Right lobe of liver (tissue), 6 donors: ENCODE measurements at places on chromosomes 4 and X. TPM values are rescaled to one million over a fixed set of nuclear protein-coding genes. Genes with fewer than 3 reads are reported as not detected.

RAB41 gene
- total RNA-seq, result not detected

SLITRK4 gene
- total RNA-seq, result 0.02 TPM

DNA sequence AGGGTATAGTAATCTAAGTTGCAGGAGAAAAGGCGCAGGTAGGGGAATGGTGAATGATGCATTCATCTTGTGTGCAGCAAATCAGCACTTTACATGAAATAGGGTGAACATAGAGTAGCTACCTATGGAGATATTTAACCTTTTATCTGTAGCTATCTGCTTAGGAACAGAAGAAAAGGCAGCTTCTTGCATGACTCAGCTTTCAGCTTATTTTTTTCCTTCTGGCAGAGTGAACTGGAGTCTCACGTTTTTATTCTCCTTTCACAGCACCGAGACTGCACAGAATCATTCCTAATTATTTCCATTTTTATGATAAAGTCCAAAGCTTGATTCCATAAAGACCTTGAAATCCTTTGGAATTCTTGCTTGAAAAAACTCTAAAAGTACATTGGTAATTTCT, 4.8 kb upstream of the SCOC start:
- H3K36me3 ChIP-seq, result no peaks in the 10 kb centered on the region
- no peak overlapping the region for H3K27ac ChIP-seq
- no peaks in the 10 kb centered on the region for H3K27me3 ChIP-seq
- no peak overlapping the region for H3K4me3 ChIP-seq

DNA sequence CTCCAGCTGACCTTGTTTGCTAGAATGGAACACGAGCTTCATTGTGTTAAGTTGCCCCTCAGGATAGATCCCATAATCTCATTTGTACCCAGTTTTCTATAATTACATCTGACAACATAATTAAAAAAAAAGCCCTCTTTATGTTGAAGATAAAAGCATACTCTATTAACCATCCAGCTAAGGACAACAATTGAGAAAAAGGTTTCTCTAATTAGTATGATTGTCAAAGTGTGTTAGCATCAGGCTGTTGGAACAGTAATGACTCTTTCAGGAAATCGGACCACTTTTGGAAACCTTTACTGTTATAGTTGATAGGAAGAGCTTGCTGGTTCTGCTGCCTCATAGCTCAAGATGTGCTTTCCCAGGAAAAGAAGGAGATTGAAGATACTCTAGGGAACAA, 172.6 kb downstream of the FHIP1A start:
- H3K36me3 ChIP-seq, result no peaks in the 10 kb centered on the region
- no peaks in the 10 kb centered on the region for H3K27me3 ChIP-seq
- no peak overlapping the region for H3K4me3 ChIP-seq

DNA sequence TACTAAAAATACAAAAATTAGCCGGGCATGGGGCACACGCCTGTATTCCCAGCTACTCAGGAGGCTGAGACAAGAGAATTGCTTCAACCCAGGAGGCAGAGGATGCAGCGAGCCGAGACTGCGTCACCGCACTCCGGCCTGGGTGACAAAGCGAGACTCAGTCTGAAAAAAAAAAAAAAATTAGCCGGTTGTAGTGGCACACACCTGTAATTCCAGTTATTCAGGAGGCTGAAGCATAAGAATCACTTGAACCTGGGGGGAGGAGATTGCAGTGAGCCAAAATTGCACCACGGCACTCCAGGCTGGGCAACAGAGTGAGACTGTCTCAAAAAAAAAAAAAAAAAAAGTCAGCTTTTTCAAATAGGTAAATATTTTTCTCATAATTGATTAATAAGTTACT, 71.9 kb downstream of the WDFY3 start:
- no peaks in the 10 kb centered on the region for H3K27me3 ChIP-seq
- no peaks in the 10 kb centered on the region for H3K36me3 ChIP-seq

- H3K4me1 ChIP-seq, result no peaks in the 10 kb centered on the region
- H3K27ac ChIP-seq, result no peak overlapping the region
- no peak for DNase-seq
- no peak overlapping the region for H3K4me3 ChIP-seq
- no peaks in the 10 kb centered on the region for H3K27me3 ChIP-seq
Measured at GRCh38 chr4:6391186-6391851, 81.1 kb downstream of the PPP2R2C start.

DNA sequence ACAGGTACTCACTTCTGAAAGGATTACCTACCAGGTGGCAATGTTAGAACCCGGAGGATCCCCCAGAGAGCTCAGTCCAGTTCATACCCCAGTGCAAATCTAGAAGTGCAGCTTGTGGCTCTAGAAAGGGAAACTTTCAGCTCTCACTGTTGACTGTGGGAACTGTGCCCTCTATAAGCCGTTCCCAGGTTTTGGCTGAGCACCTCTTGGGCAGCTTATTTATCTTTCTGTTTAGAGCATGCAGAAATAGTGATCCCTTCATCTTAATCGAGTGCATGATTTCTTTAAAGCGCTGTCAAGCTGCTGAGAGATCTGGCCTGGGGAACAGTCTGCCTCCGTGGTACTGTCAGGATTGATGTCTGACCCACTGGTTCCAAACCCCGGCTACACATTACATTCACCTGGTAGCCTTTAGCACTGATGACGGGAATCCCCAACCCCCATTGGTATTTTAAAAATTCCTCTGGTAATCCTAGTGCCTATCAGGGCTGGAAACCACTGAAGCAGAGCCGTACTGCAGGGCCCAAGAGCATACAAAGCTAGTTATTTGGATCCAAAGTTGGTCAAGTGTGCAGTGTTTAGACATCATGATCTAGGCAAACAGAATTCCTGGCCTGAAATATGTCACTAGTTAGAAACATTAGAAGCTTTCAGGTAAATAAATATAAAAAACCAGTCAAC, 103.2 kb downstream of the KLHL8 start:
- H3K4me1 ChIP-seq, result no peaks in the 10 kb centered on the region
- DNase-seq, result no peak
- no peak overlapping the region for H3K27ac ChIP-seq
- H3K36me3 ChIP-seq, result peaks cover 30% of the 10 kb centered on the region
- no peaks in the 10 kb centered on the region for H3K27me3 ChIP-seq

- no peaks in the 10 kb centered on the region for H3K4me1 ChIP-seq
- no peaks in the 10 kb centered on the region for H3K36me3 ChIP-seq
- no peak overlapping the region for H3K27ac ChIP-seq
- DNase-seq, result no peak
- no peaks in the 10 kb centered on the region for H3K27me3 ChIP-seq
- H3K4me3 ChIP-seq, result no peak overlapping the region
Measured at GRCh38 chr4:155099231-155099630, 109.2 kb upstream of the NPY2R start.
